ENCODE measurements at places on chromosomes 4 and X.

GRCh38 chrX:1009771-1010170, 202.7 kb downstream of the CRLF2 start:
- no peak for ATAC-seq

DNA sequence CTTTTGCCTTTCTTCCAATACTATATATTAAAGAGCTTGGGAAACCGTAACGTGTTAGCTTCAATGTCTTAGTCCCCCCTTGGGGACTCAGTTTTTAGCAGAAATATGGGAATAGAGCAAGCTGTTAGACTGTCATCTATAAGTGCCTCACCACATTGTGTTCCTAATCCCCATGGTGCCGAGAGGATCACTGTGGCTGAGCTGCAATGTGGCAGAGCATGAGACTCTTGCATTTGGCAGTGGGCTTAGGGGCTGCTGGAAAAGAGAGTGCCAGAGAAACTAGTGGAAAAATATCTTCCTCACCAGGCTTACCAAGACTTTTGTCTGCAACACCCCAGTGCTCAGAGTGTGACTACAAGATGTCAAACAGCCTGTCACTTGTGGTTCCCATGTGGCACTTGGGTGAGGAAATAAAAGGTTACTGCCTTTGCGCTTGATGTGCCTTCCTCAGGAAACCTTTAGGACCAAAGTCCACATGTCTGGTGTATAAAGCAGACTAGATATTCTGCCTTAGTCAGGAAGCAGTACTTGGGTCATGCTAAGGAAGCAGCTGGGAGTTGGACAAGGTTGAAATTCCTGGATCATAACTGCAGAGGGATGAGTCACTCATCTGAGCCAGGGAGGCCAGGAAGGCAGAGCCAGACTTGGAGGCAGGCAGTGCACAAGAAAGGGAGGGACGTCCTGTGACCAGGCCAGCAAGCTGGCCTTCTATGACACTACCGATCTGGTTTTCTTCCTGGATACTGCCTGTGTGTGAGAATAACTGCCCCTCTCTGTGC, 9.7 kb upstream of the MAGEA4 start:
- no peak for ATAC-seq

GRCh38 chrX:110003167-110004156, 548 bp downstream of the TMEM164 start:
- peak; percentile 37 for ATAC-seq

GRCh38 chr4:40204507-40205258, 7.9 kb downstream of the RHOH start:
- no peak for ATAC-seq

DNA sequence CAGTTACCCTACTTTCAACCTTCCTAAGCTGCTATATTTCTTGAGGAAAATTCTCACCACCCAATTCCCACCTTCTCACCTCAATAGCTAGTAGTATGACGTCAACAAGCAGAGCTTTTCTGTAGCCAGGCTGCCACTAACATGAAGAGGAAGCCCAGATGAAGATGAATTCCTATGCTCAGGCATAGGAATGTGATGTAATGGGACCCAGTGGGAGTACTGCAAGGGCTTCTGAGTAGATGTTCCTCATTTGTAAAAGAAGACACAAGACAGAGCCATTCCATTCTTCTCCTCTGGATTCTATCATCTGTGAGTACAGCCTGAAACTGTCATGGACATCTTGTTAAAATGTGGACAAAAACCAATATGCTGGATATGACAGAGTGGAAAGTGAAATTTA, 81.6 kb upstream of the KLF3 start:
- no peak for ATAC-seq

DNA sequence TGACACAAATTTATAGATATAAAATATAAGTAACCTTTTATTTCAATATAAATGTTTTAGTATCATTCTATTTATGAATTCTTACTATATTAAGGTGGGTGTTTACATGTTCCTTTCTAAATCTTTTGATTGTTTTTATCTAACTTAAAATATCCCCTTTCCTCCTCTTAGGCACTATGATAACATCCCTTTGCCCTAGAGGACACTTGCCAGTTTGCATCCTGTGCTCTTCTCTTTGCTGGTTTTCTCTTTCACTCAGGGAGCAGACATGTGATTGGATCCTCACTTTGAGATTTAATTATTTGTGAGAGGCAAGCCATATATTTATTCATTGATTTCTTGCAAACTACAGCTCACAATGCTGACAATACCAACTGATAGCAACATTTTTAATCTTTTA, 16.2 kb downstream of the LRIT3 start:
- no peak for ATAC-seq

- ATAC-seq, result peak; percentile 47
Measured at GRCh38 chr4:155667568-155668511, 1.2 kb downstream of the GUCY1A1 start.

GRCh38 chr4:164615964-164616363, 138.0 kb upstream of the SMIM31 start:
- no peak for ATAC-seq

DNA sequence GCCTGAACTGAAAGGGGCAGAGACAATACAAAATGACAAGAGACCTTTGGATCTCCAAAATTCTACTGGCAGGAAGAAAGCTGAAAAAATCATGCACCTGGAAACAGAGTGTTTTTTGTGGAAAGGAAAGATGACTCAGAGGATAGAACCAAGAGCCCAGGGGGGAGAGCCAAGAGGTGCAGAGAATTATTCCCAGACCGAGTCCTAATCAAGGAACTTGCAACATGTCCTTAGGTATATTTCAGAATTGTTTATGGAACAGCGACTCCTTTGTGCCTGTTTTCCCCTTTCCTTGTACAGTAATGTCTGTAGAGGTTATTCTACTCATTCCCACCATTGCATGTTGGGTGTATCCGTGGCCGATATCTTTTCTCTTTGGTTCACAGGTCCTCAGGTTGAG, 71.7 kb downstream of the YIPF6 start:
- ATAC-seq, result no peak

DNA sequence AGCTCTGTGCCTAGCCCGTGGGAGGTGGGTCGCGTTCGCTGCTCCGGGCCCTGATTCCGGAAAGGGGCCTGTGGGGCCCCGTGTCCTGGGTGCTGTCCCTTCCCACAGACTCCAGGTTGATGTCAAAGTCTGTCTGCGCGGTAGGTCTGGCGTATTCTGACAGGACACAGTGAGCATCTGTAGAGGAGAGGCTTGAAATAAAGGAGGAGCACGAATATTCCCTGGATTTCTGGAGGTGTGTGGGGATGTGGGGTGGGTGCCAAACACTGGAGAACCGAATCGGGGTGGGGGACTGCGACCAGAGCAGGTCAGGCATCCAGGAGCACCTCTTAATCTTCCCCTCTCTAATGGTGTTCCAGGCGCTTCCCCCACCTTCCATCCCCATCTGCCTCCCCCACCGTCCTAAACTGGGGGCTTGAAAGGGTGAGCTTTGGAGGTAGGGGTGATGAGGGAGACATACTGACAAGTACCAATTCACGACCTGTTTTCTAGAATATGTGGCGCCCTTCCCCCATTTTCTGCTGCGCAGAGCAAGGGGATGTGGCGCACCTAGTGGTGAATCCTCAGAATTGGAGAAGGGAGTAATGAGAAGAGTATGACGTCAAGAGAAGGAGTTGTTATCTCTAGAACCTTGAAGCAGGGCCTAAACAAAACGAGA, 877 bp downstream of the GPRASP1 start:
- peak; percentile 64 for ATAC-seq

DNA sequence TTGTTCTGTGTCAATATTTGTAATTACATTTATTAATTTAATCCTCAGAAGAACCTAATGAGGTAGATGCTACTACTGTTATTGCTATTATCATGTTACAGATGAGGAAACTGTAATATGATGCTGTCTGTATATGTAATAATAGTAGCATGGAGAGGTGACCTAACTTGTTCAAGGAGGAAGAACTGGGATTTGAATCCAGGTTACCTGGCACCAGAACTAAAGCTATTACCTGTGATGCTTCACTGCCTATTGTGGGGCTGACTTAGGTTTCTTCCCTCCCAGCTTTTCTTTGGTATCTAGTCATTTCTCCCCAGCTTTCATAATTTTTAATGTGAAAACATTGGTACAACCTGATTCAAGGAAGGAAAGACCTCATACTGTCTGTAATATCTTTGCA, 43.6 kb downstream of the RAPGEF2 start:
- no peak for ATAC-seq

DNA sequence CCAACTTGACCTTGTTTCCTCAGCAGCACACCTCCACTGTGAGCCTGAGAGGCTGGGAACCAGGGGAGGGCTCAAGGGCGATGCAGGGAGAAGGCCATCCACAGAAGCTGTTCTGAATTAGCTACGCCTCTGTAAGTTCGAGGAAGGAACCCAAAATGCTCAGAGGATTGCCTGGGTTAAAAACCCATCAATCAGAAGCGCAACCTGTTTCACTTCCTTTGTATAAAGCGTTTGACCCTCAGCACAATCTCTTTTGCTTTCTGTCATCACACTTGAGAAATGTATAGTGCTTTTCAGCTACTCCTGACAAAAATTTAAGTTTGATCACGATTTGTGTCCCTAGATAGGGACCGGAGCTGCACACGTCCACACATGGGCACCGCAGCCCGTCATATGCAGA, 48.0 kb upstream of the MAP3K15 start:
- peak; percentile 71 for ATAC-seq

GRCh38 chr4:114401483-114401882, 197.1 kb upstream of the UGT8 start:
- ATAC-seq, result no peak

- ATAC-seq, result no peak
Measured at GRCh38 chrX:132876523-132877338, 81.7 kb downstream of the HS6ST2 start.

GRCh38 chr4:5371415-5372190, 320.3 kb downstream of the STK32B start:
- ATAC-seq, result no peak

GRCh38 chr4:57318703-57319102, 208.5 kb upstream of the IGFBP7 start:
- ATAC-seq, result no peak

- no peak for ATAC-seq
Measured at GRCh38 chr4:60992037-60992436, 208.1 kb upstream of the ADGRL3 start.

DNA sequence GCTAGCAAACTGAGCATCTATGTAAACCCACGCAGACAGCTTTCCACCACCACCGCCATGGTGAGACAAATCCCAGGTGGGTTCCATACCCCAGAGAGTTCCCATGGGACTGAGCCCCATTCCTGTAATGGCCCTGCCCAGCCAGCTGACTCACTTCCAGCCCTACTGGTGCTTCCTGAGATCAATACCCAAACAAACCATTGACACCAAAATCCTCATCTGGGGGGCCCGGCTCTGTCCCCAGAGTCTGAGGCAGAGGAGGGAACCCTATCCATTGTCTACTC, 30.1 kb upstream of the JAKMIP1 start:
- no peak for ATAC-seq

- ATAC-seq, result no peak
Measured at GRCh38 chrX:17023661-17024060, 77.2 kb downstream of the REPS2 start.

DNA sequence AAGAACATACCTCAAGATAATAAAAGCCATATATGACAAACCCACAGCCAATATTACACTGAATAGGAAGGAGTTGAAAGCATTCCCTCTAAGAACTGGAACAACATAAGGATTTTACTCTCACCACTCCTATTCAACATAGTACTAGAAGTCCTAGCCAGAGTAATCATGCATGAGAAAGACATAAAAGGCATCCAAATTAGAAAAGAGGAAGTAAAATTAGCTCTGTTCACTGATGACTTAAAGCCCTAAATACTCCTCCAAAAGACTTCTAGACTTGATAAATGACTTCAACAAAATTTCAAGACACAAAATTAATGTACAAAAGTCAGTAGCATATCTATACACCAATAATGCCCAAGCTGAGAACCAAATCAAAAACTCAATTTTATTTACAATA, 235.7 kb downstream of the NKX6-1 start:
- no peak for ATAC-seq

DNA sequence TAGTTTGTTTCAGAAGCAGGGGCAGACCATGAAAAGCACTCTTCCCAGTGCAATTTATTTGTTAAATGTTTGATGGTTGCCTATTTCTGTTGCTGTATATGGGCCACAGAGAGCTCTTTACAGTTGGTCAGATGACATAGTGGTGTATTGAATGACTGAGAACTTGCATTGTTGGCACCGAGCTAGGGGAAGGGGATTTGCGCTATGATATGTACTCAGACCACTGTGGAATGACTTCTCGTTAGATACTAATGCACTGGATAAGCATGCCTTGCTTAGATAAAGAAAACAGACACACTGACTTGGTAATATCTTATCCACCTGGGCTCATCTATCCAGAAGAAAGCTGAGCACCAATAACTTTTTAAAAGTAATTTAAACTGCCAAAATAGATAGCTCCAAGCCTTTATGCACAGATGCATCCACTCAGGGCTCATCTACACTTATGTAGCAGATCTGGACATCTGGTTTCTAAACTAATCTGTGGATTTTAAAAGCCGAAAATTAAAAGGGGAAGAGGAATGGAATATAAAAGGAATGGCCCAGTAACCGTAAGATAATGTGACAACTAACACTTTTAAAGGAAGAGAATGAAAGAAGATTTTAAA, 132.7 kb downstream of the GATB start:
- no peak for ATAC-seq

DNA sequence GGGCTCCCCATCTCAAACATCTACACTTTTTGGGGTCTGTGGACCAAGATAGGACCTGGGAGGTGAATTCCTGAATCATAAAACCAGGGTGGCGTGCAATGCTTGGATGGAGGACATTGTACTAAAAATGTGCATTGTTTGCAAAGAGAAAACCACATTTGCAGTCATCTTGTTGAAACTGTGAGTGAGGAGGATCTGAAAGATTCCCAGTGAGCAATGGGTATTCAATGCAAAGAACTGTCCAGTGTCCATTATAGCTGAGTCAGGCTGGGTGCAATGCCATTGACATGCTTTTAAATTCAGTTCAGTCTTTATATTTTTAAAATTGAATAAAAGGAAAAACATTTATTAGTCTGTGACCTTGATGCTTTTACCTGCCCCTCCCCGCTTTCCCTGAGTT, 215.7 kb downstream of the STK32B start:
- no peak for ATAC-seq

DNA sequence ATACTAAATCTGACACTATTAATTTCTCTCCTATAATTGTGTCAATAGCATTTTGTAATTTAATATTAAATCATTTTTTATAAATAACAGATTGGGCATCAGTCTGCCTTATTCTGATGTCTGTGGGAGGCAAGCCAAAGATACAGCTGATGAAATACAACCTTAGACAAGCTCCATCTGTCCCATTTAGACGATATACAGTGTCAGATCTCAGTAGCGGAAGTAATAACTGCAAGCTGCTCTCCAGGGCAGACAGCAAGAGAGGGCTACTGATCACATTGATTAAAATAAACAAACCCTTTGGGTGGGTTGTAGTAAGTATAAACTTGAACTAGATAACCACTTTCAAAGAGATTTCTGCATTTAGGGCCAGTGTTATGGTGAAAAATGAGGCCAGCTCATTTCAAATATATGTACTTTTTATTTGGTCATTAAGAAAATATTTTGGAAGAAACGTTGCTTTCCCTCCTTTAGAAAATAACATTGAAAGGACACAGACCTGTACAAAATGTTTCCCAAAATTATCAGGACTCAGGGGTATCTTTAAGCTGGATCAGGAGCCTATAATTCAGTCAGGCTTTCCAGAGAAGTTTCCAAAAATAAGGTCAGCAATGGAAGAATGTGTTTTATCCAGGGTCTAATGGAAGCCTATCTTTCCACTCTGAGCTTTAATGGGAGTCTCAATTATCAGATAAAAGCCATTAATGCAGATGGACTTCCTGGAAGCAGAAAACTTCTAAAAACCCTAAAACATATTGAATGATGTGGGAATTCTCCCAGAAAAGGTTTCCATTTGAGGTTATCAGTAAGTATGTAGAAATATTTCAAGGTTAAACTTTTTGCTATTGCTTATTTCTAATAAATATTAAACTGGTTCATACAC, 1028.8 kb upstream of the IGFBP7 start:
- ATAC-seq, result no peak
